Large intestine (tissue), 12 donors: ENCODE measurements at places on chromosomes 2 and 18.

GRCh38 chr2:19865151-19865550, 36.6 kb downstream of the TTC32 start:
- no peak for DNase-seq

GRCh38 chr2:70697603-70698383, 70.2 kb downstream of the ADD2 start:
- DNase-seq, result no peak

- DNase-seq, result no peak
Measured at GRCh38 chr2:108355906-108356734, 21.6 kb upstream of the SULT1C4 start.

- no peak for DNase-seq
Measured at GRCh38 chr18:70973626-70974025, 684.8 kb downstream of the SOCS6 start.

DNA sequence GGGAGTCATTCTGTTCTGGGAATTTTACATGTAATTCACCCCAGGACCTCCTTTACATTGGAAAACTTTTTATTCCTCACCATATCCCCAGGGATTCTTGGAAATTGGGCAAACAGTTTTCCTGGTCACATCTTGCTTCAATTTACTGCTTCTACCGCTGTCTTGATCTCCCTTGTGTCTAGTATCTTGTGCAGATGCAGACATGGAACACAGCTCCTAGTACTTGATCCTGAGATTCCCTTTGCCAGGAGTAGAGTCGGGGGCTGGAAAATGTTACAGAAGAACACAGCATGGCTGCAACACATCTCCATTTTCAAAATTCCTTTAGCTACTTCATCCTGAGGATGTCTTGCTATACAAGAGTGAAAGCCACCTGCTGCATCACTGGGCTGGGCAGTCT, 472.8 kb downstream of the PLCL1 start:
- DNase-seq, result no peak

GRCh38 chr18:48955830-48956261, 5.1 kb upstream of the SMAD7 start:
- DNase-seq, result no peak

GRCh38 chr2:229679393-229680125, 34.8 kb downstream of the DNER start:
- no peak for DNase-seq
